IPS DF 19.7 (cell line): ENCODE measurements at places on chromosomes 2 and 18.

GRCh38 chr2:33673937-33674336 lies 74.8 kb upstream of the FAM98A start:
- DNase-seq, result no peak

- no peak for DNase-seq
Measured at GRCh38 chr18:35132021-35132902, 91.0 kb downstream of the MAPRE2 start.

- no peak for DNase-seq
Measured at GRCh38 chr2:126778561-126779501, 119.9 kb upstream of the TEX51 start.

DNA sequence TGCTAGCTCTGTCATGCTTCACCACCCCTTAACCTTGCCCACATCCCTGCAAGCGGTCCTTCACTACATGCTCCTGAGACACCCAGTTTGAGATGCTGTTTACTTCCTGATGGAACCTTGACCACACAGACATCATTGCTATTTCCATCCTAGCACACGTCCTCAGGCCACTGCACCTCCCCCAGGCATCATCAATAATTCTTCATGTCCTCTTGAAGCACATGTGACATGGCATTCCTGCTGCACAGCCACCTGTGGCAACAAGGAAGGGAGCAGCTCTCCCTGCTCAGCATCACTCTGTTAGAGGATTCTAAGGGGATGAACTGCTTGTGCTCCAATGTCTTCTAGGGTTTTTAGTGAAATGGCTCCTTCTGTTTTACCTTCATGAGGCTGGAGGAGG lies 26.1 kb upstream of the ST3GAL5 start:
- DNase-seq, result no peak

GRCh38 chr2:126886211-126886915 lies 12.3 kb upstream of the TEX51 start:
- DNase-seq, result no peak

DNA sequence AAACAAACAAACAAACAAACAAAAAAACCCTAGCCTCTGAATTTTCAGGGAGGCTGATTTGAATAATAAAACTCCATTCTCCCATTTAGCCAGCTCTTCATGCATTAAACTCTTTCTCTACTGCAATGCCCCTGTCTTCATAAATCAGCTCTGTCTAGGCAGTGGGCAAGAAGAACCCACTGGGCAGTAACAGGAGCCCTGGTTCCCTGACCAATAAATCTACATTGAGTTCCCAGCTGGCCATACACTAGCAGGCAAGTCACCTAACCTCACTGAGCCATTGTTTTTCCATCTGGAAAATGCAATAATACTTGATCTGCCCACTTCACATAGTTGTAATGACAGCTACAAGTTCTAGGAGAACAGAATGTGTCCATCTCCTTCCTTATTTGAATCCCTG lies 57.6 kb upstream of the YPEL5 start:
- no peak for DNase-seq

- no peak for DNase-seq
Measured at GRCh38 chr18:68769461-68769860, 28.4 kb upstream of the CCDC102B start.

- no peak for DNase-seq
Measured at GRCh38 chr2:194054313-194054712, 1602.7 kb upstream of the SLC39A10 start.

GRCh38 chr2:241298673-241299072 lies 16.8 kb downstream of the HDLBP start:
- DNase-seq, result no peak
